ENCODE measurements at places on chromosomes 7 and 10.

GRCh38 chr7:116236020-116236630, 25.8 kb downstream of the TES start:
- DNase-seq, result peak; percentile 76

DNA sequence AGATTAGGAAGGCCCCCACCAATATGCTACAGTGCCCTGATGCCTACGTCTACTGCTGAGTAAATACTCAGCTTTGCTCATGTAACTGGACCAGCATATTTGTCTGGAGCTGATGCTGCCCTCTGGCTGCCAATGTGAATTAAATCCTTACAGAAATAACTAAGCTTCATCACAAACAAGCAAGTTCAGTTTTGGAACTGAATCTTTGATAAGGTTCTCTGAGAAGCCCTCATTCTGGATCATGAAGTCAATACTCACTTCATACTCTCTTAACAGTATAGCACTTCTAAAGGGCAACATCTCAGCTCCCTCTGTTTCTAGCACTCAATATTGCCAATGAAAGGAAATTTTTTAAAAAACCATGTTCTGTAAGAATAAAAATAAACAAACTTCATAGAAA, 246.7 kb downstream of the ETV1 start:
- peak; percentile 79 for DNase-seq

DNA sequence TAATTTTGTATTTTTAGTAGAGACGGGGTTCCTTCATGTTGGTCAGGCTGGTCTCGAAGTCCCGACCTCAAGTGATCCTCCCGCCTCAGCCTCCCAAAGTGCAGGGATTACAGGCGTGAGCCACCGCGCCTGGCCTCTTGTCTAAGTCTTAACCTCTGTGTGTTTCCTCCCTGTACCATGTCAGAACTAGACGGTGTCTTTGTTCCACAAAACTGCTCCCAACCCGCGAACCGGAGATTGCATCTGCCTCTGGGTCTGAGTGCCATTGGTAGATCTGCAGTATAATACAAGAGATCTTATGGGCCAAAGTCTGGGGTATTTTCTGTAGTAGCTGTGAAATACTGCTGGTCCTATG, 1.3 kb upstream of the EEF1AKMT2 start:
- no peak for DNase-seq

DNA sequence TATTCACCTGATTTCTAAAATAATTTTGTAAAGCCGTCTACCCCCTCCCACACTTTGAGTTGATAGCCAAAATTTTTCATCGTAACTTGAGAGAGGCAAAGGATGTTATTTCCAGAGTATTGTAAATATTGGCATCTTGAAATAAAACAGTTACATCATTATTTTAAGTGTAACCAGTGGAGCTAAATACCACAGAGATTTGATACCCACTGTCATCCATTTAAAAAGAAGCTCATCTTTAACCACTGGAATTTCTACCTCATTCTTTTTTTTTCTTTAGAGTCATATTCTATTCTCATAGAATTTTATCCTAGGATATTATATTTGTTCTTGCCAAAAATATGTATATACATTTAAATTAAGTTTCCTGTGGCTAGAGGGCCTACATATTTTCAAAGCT, 48.6 kb downstream of the CAMK1D start:
- DNase-seq, result no peak

- DNase-seq, result no peak
These were observed 11.2 kb upstream of the TSPAN14 start for GRCh38 chr10:80442879-80443278.

GRCh38 chr7:114786455-114786854, 135.4 kb upstream of the MDFIC start:
- no peak for DNase-seq

GRCh38 chr7:135490783-135491182, 19.1 kb downstream of the CNOT4 start:
- peak; percentile 66 for DNase-seq

DNA sequence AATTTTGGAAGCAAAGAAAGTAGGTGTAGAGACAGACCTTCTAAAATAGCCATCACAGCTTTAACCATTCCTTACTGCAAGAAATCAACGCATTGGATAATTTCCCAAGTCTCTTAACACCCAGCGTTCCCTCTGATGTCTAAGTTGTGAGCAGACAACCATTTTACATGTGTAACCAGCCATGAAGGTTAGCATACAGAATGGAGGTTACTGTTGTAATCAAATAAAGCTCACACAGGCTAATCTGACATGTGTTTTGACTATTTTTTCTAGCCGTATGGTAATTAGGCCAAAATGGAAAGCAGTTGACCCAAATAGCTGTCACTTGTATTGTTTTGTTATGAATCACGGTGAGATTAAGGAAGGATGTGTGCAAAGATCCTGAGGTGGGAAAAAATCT, 336.4 kb downstream of the RNLS start:
- no peak for DNase-seq

GRCh38 chr10:51630640-51631005, 68.8 kb downstream of the CSTF2T start:
- DNase-seq, result no peak

- DNase-seq, result peak; percentile 62
These were observed 70.3 kb upstream of the SHH start for GRCh38 chr7:155882596-155882995.

GRCh38 chr7:123811056-123811455, 33.9 kb upstream of the HYAL4 start:
- peak; percentile 80 for DNase-seq

- no peak for DNase-seq
These were observed 35.6 kb downstream of the YKT6 start for GRCh38 chr7:44236333-44236728.

GRCh38 chr10:14695847-14696480, 78.7 kb downstream of the FAM107B start:
- no peak for DNase-seq

GRCh38 chr7:51158211-51158610, 158.4 kb downstream of the COBL start:
- DNase-seq, result no peak

DNA sequence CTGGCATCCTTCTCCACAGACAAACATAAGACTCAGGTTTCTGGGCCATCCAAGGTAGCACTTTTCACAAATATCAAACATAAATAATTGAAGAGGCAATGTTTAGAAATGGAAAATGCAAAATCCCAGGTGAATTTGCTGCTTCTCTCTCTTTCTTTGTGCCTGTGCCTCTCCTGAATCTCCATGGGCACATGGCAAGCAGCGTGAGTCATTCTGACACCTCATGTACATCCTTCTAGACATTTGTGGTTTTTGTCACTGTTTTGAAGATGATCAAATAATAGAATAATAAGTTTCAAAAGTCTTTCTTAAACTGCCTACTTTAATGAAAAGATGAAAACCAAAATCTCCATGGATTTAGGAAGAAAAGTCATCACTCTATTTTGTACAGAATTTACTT, 60.3 kb upstream of the RAB11FIP2 start:
- no peak for DNase-seq

DNA sequence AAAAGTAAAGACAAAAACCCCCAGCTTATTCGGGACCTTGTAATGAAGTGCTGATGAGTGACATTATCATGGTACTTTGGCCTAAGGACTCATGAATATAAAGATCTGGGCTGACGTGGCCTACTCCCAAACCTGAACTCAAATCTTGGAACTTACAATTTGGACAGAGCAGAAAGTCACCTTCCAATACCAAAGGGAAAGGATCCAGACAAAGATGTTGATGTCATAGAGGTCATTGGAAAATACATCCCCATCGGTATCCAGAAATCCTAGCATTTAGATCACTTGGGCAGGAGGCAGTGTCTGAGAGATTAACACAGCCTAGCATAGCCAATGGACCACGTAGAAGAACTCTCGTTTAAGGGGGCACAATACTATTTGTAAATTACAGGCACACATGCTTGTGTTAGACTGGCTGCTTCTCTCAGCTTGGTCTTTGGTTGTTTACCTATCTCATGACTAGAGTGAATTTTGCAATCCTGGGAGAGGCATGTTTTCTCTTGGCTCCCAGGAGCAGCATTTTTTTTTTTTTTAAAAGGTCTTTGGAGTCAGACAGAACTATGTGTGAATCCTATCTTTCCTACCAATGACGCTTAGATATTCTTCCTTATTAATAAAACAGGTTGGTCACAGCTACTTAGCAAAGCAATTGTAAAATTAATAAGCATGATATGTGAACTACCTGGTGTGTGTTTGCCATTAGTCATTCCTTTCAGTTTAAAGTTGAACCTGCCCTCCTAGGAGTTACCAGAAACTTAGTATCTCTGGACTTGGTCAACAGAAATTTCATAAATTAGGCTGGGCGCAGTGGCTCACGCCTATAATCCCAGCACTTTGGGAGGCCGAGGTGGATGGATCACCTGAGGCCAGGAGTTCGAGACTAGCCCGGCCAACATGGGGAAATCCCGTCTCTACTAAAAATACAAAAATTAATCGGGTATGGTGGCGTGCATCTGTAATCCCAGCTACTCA, 27.8 kb upstream of the MRPS33 start:
- peak; percentile 29 for DNase-seq

DNA sequence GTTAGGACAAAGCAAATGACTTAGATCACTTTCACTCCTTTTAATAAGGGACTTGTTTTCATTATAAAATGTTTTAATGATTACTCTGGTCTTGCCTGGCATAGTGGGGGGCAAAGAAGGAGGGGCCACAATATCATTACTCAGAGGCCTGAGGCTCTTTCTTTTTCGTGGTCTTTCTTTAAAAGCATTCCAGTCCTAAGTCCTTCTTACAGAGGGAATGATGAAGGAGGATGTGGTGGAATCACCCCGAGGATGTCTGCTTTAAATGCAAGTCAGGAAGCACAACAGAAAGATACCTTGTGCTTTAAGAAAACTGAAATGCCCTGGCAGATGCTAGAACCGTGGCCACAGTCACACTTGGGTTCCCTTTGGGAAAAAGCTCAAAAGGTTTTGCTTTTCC, 379.1 kb downstream of the INHBA start:
- no peak for DNase-seq

- no peak for DNase-seq
These were observed 26.8 kb upstream of the C10orf53 start for GRCh38 chr10:49652421-49653272.

GRCh38 chr7:11698384-11698871, 133.6 kb downstream of the THSD7A start:
- DNase-seq, result peak; percentile 47

DNA sequence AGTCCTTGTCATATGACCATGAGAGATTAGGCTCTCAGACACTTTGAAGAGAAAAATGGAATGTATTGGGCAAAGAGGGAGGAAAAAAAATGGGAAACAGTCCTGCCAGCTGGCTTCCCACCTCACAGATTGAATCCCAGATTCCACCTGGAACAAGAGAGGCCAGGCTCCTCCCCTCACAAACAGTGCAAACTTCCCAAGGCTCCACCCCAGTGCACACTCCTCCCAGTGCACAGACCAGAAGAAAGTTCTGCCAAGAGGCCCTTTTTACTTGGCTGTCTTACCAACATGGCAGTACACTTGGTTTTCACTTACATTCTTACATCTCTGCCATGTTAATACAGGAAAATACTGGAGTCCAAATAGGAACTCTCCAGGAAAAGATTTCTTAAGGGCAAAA, 202.3 kb downstream of the AHR start:
- DNase-seq, result no peak

- peak; percentile 74 for DNase-seq
These were observed 1094.0 kb downstream of the KCNMA1 start for GRCh38 chr10:76543655-76544054.

GRCh38 chr7:50281680-50282445, 22.7 kb upstream of the IKZF1 start:
- DNase-seq, result no peak

GRCh38 chr10:131653140-131653539, 247.7 kb upstream of the PPP2R2D start:
- no peak for DNase-seq

GRCh38 chr7:142329062-142329790, 71.4 kb upstream of the PRSS58 start:
- no peak for DNase-seq

- peak; percentile 35 for DNase-seq
These were observed 1.9 kb downstream of the TET1 start for GRCh38 chr10:68561865-68562649.

DNA sequence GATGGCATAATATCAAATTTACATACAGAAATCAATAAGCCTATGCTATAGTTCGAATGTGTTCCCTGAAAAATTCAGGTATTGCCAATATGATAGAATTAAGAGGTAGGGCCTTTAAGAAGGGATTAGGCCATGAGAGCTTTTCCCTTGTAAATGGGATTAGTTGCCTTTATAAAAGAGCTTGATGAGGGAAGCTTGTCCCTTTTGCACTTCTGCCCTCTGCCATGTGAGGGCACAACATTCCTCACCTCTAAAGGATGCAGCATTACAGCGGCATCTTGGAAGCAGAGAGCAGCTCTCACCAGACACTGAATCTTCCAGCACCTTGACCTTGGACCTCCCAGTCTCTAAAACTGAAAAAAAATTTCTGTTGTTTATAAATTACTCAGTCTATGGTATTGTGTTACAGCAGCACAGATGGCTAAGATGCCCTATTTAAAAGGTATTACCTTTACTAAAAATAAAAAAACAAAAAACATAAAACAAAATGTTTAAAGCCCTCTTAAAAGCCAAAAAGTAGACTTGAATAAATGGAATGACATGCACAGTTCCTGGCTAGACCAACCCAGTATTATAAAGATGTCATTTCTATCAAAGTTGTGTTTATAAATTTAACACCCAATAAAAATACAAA, 909.6 kb downstream of the REEP3 start:
- peak; percentile 52 for DNase-seq

GRCh38 chr7:22357311-22358175, 589 bp upstream of the RAPGEF5 start:
- DNase-seq, result peak; percentile 2

DNA sequence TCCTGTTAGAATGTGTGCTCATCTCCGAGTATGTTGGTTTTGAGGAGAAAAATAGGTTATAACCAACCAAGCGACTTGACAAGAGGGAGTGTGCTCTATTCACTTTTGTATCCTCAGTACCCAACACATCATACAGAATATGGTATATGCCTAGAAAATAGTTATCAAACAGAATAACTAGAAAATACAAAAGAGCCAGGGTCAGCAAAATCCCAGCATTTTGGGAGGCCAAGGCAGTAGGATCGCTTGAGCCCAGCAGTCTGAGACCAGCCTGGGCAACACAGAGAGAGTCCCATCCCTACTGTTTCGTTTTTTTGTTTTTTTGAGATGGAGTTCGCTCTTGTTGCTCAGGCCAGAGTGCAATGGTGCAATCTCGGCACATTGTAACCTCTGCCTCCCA, 257.9 kb downstream of the PARD3 start:
- DNase-seq, result no peak

DNA sequence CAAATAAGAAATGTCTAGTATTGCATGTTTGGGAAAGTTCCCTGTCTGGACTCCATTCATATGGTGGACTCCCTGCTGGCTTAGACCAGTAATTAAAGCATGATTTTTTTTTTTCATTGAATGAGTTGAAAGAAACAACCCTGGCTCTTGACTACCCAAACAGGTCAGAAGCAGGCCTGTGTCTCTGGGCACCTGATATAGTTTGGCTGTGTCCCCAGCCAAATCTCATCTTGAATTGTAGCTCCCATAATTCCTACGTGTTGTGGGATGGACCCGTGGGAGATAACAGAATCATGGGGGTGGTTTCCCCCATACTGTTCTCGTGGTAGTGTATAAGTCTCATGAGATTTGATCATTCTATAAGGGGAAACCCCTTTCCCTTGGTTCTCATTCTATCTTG, 206.2 kb downstream of the TMEM178B start:
- DNase-seq, result no peak
